ENCODE measurements at places on chromosomes 2 and 18.

GRCh38 chr2:105468582-105469042 lies 69.8 kb upstream of the FHL2 start:
- DNase-seq, result no peak

DNA sequence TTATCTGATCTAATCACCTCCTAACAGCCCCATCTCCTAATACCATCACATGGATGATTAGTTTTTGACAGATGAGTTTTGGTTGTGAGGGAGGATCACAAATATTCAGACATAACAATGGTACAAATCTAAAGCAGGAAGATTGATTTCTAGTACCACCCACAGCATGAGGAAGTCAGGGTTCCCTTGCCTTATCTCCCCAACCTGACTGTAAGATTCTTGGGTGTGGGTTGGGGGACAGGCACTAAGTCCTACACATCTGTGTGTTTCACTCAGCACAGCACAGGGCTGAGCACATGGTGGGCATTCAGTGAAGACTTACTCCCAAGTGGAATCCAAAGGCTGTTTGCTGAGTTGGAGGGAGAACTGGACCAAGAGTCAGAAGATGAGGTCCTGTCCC lies 93.8 kb upstream of the CXCR4 start:
- DNase-seq, result no peak

DNA sequence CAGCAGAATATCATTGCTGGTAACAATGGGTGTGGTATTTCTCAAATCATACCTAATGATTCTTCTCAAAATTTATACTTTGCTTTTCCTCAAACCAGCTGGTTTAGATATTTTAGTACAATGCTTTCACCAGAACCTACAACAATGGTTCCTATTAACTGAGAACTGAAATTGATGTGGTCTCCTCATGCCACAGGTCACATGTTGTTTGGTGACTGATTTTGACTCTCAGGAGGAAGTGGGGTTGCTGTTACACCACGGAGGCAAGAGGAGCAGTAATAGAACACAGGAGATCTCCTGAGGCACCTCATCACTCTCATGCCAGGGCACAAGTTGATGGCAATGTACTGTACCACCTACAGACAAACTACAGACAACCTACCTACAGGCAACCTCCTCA lies 3.0 kb upstream of the CEP68 start:
- peak; percentile 65 for DNase-seq

DNA sequence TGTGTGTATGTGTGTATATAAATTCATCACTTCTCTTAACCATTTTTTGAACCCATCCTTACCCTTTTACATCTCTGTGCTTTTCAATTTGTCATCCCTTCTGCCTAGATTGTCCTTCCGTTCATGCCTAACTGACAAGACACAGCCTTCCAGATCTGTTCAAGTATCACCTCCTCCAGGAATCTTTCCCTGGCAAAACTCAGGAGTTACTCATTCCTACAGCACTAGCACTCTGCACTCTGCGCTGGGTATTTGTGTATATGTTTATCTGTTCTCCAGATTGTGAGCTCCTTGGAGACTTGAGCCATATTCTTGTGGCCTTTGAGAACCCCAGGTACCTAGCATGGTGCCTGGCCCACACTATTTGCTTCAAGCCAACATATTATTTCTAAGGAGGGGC lies 26.8 kb upstream of the ASXL2 start:
- no peak for DNase-seq

DNA sequence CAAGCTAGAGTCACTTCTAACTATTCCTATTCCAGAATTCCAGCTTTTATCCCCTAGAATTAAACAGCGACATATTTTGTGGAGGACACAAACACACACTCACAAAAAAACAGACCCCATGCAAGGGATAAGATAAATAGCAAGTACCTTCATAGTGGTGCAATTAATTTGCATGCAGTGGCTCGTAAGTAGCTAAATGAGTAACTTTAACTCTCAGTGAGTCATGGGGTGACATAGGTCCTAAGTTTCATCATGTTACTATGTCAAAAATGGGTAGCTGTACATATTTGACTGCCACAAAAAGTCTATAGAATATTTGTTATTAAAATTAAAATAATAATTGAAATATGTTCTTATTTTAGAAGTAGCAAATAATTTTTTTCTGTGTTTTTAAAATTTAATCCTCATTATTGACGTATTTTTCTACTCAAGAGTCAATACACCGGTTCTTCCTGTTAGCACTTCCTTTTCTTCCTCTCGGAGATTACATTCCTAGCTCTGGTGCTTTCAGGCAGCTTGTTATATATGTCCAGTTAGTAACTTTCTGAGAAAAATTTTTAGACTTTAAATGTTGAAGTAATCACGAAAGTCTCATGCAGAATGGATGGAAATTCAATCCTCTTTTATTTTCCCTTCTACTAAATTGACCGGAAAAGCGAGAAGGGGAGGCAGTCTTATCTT lies 247.0 kb downstream of the KCNH7 start:
- no peak for DNase-seq

- DNase-seq, result no peak
Observed at GRCh38 chr2:202115479-202115971, 42.5 kb downstream of the KIAA2012 start.

GRCh38 chr18:39208729-39209128 lies 1643.1 kb upstream of the CELF4 start:
- DNase-seq, result no peak

All from Ammon's horn (tissue), 1 donor.